ENCODE measurements at places on chromosomes 13 and 19. TPM values are rescaled to one million over a fixed set of nuclear protein-coding genes. Genes with fewer than 3 reads are reported as not detected.
A peak's percentile ranks its signal among the peaks of the same experiment; 100 is the strongest.

LGALS14 gene
- total RNA-seq, result not detected

ERICH6B gene
- not detected for total RNA-seq

DNA sequence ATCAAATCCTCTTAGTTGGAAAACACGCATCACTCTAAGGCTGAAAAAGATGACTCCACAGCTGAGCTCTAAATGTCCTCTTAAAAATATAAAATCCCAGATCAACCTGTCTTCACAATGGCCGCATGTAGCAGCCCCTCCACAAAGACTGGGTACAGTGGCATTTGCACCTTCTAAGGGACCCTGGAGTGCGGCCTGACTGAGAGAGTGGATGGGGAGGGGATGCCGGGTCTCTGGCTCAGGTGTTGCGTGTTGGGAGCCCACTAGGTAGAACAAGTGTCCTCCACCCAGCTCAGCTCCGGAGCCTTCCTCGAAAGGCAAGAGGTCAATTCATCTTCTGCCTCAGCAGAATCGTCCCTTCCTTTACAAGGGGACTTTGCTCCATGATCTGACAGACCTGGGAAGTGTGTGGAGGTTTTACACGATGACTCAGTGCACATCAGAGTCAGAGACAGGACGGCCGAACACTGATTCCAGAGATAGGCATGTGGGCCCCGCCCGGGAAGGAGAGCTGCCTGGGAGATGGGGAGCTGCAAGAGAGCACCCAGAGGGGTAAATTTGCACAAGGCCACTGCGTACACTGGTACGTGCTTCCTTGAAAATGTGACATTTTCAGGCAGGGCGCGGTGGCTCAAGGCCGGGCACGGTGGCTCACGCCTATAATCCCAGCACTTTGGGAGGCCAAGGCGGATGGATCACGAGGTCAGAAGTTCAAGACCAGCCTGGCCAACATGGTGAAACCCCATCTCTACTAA, 23.5 kb upstream of the SLC15A1 start:
- H3K4me3 ChIP-seq, result no peak overlapping the region
- H3K27ac ChIP-seq, result no peak overlapping the region
- peak; percentile 80 for DNase-seq
- H3K4me1 ChIP-seq, result no peaks in the 10 kb centered on the region
- peaks cover under 1% of the 10 kb centered on the region for H3K27me3 ChIP-seq

DKKL1 gene
- total RNA-seq, result not detected

GRCh38 chr19:6925386-6925785, 38.0 kb downstream of the ADGRE1 start:
- H3K4me1 ChIP-seq, result no peaks in the 10 kb centered on the region
- no peaks in the 10 kb centered on the region for H3K27me3 ChIP-seq
- no peak overlapping the region for H3K27ac ChIP-seq
- H3K4me3 ChIP-seq, result no peak overlapping the region
- no peak for DNase-seq

ZNF420 gene
- total RNA-seq, result 5.1 TPM

Measured in GM23248 (cell line).